Fibroblast of mammary gland (primary cell): ENCODE measurements at places on chromosomes 2 and 18.

GRCh38 chr2:64639691-64640090 is 14.0 kb downstream of the SERTAD2 start:
- no peak for DNase-seq

DNA sequence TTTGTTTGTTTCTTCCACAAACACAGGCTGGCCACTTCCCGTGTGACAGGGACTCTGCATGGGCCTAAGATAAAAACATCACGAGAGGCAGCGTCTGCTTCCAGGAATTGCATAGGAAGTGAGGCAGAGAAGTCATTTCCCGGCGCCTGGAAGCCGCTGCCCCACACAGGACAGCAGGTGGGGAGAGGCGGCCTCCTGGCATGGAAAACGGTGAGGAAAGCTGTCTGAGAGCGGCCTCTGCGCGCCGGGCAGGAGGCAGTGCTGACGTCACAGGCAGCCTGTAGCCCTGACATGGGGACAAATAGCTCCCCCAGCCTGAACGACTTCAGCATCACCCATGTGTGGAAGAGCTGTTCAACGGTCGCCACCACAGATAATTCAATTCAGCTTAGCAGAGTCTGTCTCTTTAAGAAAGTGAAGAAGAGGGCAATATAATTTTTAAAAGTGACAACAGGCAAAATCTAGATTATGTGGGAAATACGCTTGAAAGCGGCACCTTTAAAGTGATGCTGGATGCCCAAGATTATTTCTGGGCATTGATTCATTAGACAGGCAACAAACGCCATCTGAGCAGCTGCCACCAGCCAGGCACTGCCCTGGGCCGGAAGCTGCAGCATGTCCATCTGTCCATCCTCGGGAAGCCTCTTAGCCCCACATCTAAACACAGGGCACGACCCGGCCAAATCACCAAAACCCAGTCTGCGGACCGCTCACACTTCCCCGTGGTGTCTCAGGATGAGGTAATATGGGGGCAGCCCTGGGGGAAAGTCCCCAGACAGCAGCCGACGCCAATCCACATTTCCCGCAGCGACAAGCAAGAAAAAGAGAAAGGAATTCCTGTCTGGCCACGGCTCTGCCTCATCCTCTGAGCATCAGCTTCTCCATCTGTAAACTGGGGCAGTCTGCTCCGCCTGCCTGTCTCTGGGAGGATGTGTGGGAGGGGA is 138.9 kb downstream of the PXDN start:
- peak; percentile 46 for DNase-seq

DNA sequence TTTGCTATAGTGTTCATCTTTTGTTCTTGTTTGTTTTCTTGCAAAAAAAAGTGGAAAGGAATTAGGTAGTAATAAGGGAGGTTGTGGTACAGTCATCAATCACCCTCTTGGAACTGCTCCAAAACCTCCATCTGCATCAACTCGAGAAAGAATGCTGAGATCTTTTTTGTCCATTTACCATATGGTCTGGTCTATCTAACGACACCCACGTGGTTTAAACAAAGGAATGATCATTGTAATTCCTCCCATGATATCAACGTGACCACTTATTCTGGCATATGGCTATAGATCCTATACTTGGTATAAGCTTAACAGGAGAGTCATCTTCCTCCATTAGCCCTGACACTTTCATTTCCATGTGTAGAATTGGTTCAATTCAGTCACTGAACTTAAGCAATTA is 1025.3 kb upstream of the NXPH2 start:
- no peak for DNase-seq

GRCh38 chr2:222442665-222443064 is 18.3 kb downstream of the SGPP2 start:
- peak; percentile 36 for DNase-seq

DNA sequence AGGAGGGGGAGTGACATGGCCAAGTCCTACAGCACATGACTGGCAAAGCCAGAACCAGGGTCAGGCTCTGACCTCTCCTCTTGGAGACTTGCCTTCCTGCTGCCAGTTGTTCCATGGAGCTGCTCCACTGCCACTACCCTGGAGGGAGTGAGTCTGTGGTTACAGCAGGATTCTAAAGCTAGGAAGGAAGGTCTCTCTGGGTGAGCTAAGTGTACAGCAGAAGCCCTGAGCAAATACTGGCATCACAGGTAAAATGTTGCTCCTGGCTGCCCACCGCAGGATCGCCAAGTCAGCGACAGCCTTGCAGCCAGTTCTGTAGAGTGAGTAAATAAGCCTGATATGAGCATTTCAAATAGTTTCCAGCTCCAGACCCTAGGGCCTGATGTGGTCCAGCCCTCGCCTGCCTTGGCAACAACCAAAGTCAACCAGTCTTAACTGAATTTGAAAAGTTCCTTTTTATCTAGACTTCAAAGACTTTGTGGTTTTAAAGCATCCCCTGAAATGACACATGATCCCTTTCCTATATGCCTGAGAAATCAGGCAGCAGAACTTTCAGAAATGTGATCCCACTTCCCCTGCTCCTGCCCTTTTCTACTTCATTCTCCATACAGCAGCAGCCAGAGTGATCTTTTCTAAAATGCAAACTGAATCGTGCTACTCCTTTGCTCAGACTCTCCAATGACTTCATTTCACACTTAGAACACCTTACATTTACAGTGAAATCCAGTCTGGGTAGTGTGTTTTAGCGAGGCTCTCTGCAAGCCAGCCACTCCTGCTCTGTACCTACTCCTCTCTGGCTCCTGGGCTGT is 114.3 kb downstream of the MGAT5 start:
- no peak for DNase-seq

GRCh38 chr2:208369091-208369490 is 37.5 kb upstream of the PTH2R start:
- peak; percentile 52 for DNase-seq

DNA sequence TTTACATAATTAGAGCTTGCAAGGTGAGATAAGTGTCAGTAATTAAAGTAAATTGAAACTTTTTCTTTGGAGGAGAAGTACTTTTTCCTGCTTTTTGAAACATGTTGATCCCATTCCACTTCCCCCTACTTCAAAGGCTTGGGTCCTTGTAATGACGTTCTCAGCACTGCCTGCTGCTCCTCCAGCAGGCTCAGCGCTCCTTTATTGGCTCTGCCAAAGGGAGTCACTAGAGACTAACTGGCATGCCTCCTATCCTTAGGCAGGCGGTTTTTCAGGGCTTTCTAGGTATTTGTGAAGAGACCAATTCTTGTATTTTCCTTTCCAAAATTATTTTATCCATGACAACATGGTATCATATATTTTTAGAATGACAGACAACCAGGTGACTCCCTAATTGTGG is 43.9 kb upstream of the ACADL start:
- DNase-seq, result no peak

- no peak for DNase-seq
Measured at GRCh38 chr2:84380875-84381274, 78.2 kb downstream of the SUCLG1 start.

- no peak for DNase-seq
Measured at GRCh38 chr18:79869591-79870300, 72.0 kb downstream of the KCNG2 start.
